ENCODE measurements at places on chromosomes 4 and X.

DNA sequence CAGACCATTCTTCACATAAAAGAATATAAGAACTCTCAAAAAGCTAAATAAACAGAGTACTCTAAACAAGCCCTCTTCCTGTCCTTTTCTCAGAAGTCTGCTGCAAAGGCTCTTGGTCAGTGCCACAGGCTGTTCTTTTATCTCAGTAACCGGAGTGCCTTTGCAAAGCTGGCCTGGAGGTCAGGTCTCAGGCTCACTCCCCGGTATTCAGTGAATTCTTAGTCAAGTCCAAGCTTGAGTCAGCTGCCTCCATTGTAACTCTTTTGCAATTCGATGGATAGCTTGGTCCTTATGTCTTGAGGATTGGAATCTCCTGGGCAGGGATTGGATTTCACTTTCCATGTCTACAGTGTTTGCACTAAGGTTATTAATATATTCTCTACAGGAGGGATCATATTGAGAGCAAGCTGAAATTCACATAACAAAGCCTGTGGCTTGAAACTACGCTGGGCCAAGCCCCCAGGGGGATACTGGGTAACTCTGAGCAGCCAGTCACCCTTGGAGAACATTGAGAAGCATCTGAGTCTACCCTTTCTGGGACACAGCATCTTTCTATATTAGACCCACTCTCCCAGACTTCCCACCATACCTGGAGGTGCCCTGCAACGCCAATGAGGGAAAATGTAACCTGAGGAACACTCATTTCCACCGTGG lies 10.0 kb upstream of the HS6ST2 start:
- no peak for DNase-seq

DNA sequence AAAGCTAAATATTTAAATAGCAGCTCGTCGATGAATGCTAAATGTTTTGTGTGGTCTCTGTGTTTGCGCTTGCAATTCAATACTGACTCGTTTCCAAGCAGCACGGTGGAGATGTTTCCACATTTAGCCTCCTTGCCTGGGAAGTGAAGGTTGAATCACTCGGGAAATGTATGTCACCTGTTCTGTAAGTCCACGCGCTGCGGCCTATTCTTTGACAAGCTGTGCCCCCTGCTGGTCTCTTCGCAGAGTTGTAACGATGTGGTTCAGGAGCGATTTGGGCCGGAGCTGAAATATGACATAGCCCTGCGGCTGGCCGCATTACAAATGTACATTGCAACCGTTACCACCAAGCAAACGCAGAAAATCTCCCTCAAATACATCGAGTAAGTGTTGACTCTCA lies 89.6 kb upstream of the PRPS2 start:
- no peak for DNase-seq

- no peak for DNase-seq
Measured at GRCh38 chr4:133581996-133582619, 433.0 kb downstream of the PCDH10 start.

DNA sequence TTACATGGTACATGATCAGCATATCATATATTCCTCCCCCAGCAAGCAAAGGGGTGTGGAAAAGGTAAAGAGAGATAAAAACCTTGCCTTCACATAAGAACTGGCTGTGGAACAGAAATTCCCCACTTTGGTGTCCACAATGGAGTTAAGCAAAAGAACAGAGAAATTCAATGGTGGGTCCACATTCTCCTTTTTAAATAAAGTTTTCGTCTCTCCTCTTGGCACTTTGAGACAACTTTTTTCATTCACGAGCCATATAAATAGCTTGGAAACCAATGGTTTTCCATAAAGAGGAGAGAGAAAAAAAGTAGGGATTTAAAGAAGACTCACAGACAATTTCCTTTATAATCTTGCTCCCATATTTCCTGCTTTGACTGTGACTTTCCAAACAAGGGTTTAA lies 148.1 kb downstream of the TSPAN5 start:
- DNase-seq, result no peak

DNA sequence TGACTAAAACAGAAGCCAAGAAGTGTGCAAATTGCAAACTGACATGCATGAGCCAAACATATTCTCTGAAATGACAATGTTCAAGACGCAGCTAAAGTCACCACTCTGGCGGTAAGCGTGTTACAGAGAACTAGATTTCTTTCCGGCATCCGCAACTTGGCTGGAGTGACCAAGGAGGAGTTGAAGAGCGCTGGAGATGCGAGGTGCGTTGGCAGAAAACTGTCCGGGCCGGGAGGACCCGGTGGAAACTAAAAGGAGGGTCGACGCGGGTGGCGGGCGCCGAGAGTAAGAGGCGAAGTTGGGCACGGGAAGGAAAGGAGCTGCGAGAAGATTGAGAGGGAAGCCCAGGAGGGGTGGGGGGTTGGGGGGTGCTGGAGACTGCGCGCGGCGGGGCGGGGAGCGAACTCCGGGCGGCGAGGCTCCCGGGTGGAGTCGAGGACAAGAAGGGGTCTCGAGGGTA lies 807 bp downstream of the SEL1L3 start:
- no peak for DNase-seq

DNA sequence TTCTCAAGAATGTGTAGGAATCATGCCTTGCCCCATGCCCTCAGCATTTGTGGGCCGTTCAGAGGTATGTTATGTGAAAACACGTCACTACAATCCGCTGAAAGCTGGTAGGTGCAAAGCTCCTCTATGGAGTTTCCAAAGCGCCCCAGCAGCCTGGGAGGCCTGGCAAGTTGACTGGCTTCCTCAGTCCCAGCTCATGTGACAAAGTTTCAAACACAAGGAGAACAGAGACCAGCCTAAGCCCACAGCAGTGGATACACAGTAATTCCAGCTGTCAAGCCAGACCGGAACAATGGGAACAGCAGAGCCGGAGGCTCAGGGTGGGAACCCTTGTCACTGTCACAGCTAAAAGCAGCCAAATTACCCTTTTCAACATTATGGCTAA lies 33.5 kb downstream of the NAT8L start:
- DNase-seq, result no peak

DNA sequence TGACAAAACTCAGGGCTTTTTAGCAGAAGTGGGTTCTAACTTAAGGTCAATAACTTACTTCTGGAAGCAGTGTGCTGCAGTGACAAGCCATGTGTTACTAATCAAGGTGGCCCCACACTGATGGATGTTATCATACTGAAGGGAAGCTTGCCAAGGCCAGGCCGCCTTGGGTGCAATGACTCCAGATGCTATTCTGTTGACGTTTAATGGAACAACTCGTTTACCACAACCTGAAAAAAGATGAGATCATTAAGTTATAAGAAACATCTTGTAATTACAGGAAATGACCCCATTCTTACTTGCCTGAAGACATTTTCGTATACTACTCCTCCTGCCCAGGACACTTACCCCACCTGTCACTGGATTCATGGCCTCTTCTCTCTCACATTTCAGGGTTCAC lies 38.9 kb upstream of the TMPRSS11D start:
- DNase-seq, result no peak

- DNase-seq, result no peak
Measured at GRCh38 chrX:110454336-110454735, 95.7 kb downstream of the RTL9 start.

GRCh38 chr4:16264798-16265197 lies 38.5 kb upstream of the TAPT1 start:
- DNase-seq, result no peak

- DNase-seq, result no peak
Measured at GRCh38 chr4:89308161-89308500, 531 bp upstream of the GPRIN3 start.

GRCh38 chrX:13167481-13168231 lies 123.2 kb upstream of the FAM9C start:
- peak; percentile 54 for DNase-seq

GRCh38 chr4:69849297-69849696 lies 10.6 kb downstream of the SULT1E1 start:
- no peak for DNase-seq

GRCh38 chr4:17027495-17027894 lies 129.1 kb upstream of the LDB2 start:
- DNase-seq, result no peak

GRCh38 chr4:81049330-81049729 lies 18.8 kb downstream of the BMP3 start:
- no peak for DNase-seq

- DNase-seq, result no peak
Measured at GRCh38 chr4:24007860-24008261, 118.0 kb upstream of the PPARGC1A start.

GRCh38 chr4:121977251-121978171 lies 25.7 kb upstream of the TRPC3 start:
- no peak for DNase-seq

DNA sequence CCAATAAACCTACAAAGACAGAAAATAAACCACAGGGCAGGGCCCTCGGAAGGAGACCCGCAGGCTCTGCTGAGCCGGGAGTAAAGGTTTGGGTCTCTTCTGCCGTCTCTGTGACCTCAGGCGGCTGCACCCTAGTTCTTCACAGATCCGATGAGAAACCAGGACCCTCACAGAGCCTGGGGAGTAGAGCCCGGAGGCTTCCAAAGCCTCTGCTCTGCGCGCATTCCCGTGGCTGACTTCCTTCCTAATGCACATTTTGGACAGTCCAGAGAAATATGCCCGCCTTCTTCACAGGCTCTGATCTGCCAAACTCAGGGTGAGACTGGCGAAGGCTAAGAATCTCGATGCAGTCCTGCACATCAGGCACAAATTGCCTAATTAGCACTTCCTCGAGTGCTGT lies 245.5 kb downstream of the EVC2 start:
- DNase-seq, result no peak

GRCh38 chrX:16654093-16654492 lies 4.1 kb downstream of the S100G start:
- no peak for DNase-seq

GRCh38 chr4:68445111-68445510 lies 2.2 kb upstream of the TMPRSS11E start:
- no peak for DNase-seq

- no peak for DNase-seq
Measured at GRCh38 chr4:155134136-155134535, 74.3 kb upstream of the NPY2R start.

DNA sequence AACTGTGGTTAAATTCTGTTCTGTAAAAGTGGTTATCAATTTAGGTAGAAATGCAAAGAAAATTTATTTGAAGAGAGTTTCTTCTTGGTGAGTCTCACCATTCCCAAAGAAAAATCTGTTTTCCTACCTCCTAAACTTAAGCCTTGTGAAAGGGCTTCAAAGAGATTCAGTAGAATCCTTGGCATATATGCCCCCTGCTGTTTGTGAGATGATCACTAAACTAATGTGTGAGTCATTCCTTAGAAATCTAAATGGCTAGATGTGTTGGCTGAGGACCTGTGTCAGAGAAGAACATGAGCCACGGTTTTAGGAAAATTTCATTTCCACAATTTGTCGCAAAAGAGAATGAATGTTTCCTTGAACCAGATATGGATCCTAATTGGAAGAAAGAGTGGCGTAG lies 260.9 kb downstream of the SLC7A11 start:
- no peak for DNase-seq

- no peak for DNase-seq
Measured at GRCh38 chrX:15170927-15171326, 99.0 kb downstream of the ASB9 start.

DNA sequence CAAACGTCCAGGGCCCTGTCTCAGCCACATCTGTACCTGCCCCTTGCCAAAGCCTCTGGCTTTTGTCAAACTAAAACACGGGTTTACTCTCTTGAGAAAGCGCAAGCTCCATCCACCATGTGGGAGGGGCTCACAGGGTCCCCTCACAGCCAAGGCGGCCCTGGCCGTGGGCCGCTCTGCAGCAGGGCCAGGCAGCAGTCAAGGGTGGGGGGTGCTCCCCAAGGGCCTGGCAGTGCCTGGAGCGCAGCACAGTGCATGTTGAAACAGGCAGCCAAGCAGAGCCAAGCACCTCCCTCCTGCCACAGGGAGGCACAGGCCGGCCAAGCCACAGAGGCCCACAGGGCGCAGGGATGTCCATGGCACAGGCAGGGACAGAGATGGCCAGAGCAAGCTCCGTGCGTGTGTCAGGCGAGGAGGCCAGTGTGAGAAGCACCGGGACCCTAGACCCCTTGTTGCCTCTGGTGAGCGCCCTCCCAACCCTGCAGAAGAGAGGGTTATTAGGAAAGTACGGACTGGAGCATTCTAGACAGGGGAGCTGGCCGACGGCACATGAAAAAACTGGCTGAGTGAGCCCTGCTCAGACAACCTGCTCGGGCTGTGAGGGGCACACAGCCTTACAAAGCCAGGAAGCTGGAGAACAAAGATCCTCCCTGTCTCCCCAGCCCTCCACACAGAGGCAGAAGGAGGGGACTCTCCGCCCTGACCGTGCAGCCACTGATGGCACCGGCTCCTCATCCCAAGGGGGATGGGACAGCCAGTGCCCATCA lies 39.0 kb downstream of the FAM53A start:
- DNase-seq, result no peak

GRCh38 chrX:39115166-39115565 lies 313.9 kb downstream of the MID1IP1 start:
- DNase-seq, result no peak

GRCh38 chr4:142705820-142706219 lies 140.3 kb downstream of the INPP4B start:
- no peak for DNase-seq

DNA sequence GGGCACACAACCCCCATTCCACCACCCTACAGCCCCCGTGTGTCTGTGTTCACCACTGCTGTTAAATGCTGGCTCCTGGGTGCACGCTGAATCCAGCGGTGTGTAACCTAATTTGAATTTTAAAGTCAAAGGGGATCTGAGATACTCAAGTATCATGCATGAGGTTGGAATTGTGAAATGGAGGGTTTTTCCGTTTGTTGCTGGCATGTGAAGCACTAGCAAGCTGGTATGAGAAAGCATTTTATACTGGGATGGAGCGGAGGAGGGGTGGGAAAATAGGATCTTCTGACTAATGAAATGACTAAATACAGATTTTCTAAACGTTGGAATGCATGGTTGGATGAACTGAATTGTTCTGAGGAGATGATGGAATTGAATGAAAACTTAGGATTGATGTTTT lies 36.9 kb upstream of the FAT1 start:
- no peak for DNase-seq

DNA sequence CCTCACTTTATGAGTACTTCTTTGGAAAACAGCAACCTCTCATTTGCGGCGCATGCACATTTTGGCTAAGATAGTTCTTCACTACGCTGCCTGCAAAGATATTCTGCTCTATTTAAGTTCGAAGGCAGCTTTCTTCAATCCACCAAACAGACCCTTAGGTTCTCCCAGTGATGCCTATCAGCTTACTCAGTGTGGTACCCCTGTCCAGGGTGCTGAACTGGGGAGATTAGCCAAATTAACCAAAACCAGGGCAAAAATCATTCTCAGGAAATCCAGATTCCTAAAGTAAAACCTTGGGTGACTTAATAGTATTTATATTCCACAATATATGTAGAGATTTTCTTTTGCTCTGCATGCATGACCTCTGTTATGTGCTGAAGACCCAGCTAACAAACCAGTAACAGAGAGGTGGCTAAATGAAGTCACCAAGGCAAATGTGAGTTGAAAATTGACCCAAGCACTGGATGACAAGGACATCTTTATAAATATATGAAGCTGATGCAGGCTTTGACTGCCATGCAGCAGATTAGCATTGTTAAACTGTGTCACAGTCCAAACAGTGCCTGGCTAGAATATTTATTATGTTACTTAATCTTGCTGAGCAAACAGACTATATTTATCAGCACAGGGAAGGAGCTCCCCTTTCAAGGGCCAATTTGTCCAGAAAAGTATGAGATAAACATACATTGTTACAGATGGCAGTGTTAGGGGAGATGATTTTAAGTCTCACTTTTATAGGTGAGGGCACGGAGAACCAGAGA lies 418.2 kb downstream of the STIM2 start:
- no peak for DNase-seq
